Activated naive CD8-positive, alpha-beta T cell treated with anti-CD3 and anti-CD28 coated beads, Interleukin-2, amount 10 ng/mL, durations not matched to agents 7 days and 5 days (primary cell): ENCODE measurements at places on chromosomes 7 and 10.

- H3K4me3 ChIP-seq, result peak overlapping the region; percentile 92
- peaks cover 4% of the 10 kb centered on the region for H3K27me3 ChIP-seq
- peaks cover 20% of the 10 kb centered on the region for H3K4me1 ChIP-seq
Observed at GRCh38 chr7:84193747-84194146, 842 bp downstream of the SEMA3A start.

- H3K36me3 ChIP-seq, result no peaks in the 10 kb centered on the region
- no peak overlapping the region for H3K4me3 ChIP-seq
- H3K27me3 ChIP-seq, result no peaks in the 10 kb centered on the region
- peaks cover 47% of the 10 kb centered on the region for H3K4me1 ChIP-seq
- H3K27ac ChIP-seq, result peak overlapping the region; percentile 35
- DNase-seq, result no peak
Observed at GRCh38 chr10:72310636-72311035, 36.9 kb downstream of the DDIT4 start.

DNA sequence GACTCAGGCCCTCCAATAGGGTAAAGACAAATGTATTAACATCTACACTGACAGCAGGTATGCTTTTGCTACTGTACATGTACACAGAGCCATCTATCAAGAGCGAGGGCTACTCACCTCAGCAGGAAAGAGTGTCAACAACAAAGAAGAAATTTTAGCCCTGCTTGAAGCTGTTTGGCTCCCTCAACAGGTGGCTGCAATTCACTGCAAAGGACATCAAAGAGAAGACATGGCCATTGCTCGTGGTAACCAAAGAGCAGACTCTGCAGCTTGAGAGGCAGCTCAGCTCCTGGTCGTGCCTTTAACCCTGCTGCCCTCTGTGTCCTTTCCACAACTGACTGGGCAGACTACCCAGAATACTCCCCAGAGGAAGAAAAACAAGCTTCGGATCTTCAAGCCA lies 5.1 kb downstream of the AKR1B15 start:
- no peaks in the 10 kb centered on the region for H3K36me3 ChIP-seq
- no peaks in the 10 kb centered on the region for H3K4me1 ChIP-seq
- H3K27me3 ChIP-seq, result peaks cover 10% of the 10 kb centered on the region
- no peak for DNase-seq
- H3K4me3 ChIP-seq, result no peak overlapping the region

GRCh38 chr7:7617550-7617949 lies 23.0 kb upstream of the UMAD1 start:
- no peak overlapping the region for H3K4me3 ChIP-seq
- no peak overlapping the region for H3K27ac ChIP-seq
- peaks cover 4% of the 10 kb centered on the region for H3K36me3 ChIP-seq
- peaks cover 6% of the 10 kb centered on the region for H3K27me3 ChIP-seq
- no peak for DNase-seq

- H3K36me3 ChIP-seq, result no peaks in the 10 kb centered on the region
- H3K4me3 ChIP-seq, result no peak overlapping the region
- peaks cover 14% of the 10 kb centered on the region for H3K27me3 ChIP-seq
- H3K27ac ChIP-seq, result no peak overlapping the region
Observed at GRCh38 chr10:3486346-3487065, 298.5 kb downstream of the KLF6 start.

- no peaks in the 10 kb centered on the region for H3K4me1 ChIP-seq
- H3K27me3 ChIP-seq, result no peaks in the 10 kb centered on the region
- no peak overlapping the region for H3K27ac ChIP-seq
Observed at GRCh38 chr7:81501220-81501619, 268.6 kb downstream of the HGF start.
